T-helper 2 cell (primary cell): ENCODE measurements at places on chromosomes 7 and 10.

GRCh38 chr7:87580636-87581035 lies 20.0 kb downstream of the ABCB1 start:
- no peak for DNase-seq

GRCh38 chr7:47580811-47581331 lies 1.0 kb downstream of the TNS3 start:
- no peak for DNase-seq

DNA sequence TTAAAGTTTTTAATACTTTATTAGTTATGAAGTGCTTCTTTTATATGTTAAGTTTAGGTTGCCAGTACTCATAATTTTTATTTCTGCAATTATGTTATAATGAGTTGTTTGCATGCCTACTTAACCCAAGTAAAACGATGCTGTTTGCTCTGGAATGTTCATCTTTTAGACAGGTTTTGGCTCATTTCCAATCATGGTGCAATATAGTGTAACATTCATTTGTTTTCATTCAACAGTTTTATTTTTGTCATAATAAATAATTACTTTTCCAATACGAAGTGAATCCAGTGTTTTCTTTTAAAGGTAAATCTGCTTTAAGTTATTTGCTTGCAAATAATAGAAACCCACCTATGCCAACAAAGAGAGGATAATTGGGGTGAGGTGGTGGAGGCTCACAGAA lies 22.1 kb downstream of the ARL5B start:
- DNase-seq = no peak

GRCh38 chr10:77266242-77266641 lies 371.4 kb downstream of the KCNMA1 start:
- DNase-seq = no peak

DNA sequence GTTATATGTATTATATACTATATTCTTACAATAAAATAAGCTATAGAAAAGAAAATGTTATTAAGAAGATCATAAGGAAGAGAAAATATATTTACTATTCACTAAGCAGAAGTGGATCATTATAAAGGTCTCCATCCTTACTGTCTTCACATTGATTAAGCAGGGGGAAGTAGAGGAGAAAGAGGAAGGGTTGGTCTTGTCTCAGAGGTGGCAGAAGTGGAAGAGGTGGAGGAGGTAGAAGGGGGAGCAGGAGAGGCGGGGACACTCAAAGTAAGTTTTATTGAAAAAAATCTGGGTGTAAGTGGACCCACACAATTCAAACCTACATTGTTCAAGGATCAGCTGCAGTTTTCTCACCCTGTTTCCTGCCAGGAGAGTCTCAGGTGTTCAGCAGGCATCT lies 28.9 kb upstream of the ERCC6 start:
- no peak for DNase-seq

DNA sequence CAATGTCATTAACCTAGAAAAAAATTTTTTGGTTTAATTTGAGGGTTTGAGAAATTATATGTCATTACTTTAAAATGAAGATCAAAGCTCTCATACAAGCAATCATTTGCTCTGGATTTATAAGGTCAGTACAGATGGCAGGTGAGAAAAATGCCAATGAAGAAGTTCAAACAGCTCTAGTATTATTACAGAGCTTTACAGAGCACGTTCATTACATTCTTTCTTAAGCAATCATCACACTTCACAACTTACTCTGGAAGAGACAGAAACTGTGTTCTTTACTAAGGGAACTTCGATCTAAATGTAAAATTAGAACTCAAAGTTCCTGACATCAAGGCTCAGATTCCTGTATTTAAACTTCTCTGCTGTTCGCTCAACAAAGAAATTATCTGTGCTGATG lies 153.4 kb downstream of the ATE1 start:
- no peak for DNase-seq

- DNase-seq = no peak
These were observed 14.2 kb upstream of the PRF1 start for GRCh38 chr10:70616761-70617160.

DNA sequence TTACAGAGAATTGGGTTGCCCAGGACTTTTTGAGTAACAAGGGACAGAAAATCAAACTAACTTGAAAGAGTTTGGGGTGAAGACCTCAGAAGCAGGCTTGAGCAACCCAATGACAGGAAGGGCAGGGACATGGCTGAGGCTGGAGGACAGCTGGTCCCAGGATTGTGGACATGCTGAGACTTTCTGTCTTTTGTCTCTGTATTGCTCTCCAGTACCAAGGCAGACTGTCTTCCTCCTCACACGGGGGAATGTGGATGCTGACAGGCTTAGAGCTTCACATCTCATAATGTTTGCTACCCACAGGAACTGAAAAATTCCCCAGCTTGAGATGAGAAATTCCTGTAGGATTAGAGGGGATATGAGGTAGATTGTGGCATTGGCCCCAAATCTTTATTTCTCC lies 229.6 kb downstream of the PHF14 start:
- no peak for DNase-seq

- no peak for DNase-seq
These were observed 19.9 kb upstream of the GPR141 start for GRCh38 chr7:37663693-37664092.

- DNase-seq = no peak
These were observed 95.5 kb upstream of the RNF32 start for GRCh38 chr7:156544919-156545715.

DNA sequence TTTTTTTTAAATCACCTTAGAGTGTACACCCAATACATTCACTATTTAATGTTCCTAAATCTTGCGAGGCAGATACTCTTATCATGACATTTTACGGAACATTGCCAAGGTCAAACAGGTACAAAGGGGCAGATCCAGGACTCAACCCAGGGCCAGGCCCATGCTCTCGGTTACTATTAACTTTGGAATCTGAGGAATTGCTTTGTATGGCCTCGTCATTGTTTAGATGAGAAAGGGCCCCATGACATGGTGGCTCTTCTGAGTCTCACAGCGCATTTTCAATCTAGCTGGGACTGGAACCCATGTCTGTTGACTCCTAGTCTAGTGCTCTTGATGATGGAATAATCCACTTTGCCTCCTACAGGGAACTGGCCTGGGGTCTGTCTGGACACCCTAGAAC lies 59.1 kb downstream of the GATA3 start:
- DNase-seq = no peak

GRCh38 chr10:28967031-28967430 lies 289.7 kb downstream of the BAMBI start:
- DNase-seq = no peak

DNA sequence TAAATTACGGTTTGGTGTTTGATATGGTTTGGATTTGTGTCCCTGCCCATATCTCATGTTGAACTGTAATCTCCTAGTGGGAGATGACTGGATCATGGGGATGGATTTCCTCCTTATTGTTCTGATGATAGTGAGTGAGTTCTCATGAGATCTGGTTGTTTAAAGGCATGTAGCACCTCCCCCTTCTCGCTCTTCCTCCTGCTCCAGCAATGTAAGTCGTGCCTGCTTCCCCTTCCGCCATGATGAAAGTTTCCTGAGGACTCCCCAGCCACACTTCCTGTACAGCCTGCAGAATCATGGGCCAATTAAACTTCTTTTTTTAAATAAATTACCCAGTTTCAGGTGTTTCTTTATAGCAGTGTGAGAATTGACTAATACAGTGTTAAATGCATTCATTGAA lies 116.6 kb downstream of the DOCK4 start:
- no peak for DNase-seq

DNA sequence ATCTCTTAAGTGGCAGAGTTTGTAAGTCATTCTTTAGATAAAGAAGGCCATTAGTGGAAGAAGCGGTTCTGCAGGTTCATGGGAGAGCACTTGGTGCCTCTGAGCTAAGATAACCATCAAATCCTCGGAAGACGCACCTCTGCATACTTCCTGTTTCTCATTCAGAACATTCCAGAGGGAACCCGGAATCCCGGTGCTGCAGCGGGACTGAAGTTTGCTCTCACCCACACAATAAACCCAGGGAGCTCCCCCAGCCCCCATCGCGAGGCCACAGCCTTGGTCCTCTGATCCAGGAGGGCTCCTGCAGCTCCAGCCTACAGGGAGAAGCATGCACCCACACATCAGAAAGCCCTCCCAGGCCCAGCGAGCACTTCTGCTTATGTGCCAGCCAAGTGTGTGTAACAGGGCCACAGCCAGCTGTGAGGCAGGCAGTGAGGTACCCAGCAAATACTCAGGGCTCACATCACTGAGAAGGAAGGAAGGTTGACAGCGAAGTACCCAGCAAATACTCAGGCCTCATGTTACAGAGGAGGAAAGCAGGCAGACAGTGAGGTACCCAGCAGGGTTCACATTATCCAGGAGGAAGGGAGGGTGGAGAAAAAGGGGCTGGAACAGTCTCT lies 142.4 kb downstream of the DIP2C start:
- no peak for DNase-seq

DNA sequence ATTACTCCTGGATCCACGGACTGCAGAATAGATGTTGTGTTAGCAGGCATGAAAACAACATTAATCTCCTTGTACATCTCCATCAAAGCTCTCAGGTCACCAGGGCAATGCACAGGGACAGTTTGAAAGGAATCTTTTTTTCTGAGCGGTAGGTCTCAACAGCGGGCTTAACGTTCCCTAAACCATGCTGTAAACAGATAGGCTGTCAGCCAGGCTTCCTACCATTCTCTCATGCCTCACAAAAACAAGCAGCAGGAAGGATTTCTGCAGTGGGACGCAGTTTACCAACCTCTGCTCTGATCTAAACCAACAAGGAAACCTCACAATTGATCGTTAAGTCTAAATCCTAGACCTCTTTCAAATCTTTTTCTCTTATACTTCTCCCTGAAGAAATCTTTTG lies 50.8 kb downstream of the CNOT4 start:
- DNase-seq = no peak

- no peak for DNase-seq
These were observed 23.0 kb downstream of the GSDME start for GRCh38 chr7:24734306-24734705.

DNA sequence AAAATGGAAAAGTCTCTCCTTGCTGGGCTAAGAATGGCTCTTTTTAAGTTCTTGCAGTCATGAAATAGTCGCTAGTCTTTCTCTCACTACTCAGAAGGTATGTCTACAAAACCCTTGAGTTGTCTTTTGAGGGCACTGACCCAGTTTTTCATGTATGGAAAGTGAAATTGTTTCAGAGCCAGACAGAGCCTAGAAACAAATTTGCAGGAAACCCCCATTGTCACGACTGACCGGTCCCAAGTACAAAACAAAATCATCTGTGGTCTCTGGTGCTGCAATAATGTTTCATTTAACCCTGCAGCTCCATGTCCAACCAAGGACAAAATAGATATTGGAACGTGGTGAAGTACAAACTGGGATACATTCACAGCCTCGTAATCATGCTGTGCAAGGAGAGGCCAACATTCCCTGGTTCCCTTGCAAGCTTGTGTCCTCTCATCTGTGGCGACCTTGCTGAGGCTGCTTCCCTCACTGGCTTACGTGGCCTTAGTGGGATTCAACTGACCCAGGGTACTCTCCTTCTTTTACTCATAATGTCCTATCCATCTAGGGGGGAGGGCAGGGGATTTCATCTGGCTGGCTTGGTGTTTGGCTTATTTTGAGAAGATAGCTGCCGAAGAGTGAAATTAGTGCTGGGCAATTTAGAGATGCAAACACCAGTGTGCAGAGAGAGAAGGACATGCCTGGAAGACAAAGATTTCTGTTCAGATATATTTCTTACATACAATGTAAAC lies 172.5 kb downstream of the IPMK start:
- DNase-seq = no peak

- DNase-seq = no peak
These were observed 43.3 kb downstream of the DIP2C start for GRCh38 chr10:646118-646524.

DNA sequence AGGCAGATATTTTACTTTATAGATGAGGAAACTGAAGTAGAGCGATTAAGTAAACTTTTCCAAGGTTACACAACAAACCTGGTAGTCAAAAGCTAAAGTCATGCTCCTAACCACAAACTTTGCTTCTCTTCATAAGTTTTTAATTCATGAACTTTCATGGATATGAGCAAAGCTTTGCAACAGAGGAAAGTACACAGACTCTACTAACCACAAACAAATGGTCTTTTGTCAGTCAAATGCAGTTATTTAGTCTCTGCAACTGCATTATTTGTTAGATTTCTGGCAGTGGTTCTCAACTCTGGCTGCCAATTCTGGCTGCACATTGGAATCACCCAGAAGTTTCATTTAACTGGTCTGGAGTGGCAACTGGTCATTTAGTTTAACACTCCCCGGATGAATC lies 140.6 kb upstream of the TMEM168 start:
- DNase-seq = no peak

- no peak for DNase-seq
These were observed 700.0 kb upstream of the PCDH15 start for GRCh38 chr10:55500931-55501559.

GRCh38 chr10:6711408-6711841 lies 131.3 kb upstream of the PRKCQ start:
- DNase-seq = no peak

DNA sequence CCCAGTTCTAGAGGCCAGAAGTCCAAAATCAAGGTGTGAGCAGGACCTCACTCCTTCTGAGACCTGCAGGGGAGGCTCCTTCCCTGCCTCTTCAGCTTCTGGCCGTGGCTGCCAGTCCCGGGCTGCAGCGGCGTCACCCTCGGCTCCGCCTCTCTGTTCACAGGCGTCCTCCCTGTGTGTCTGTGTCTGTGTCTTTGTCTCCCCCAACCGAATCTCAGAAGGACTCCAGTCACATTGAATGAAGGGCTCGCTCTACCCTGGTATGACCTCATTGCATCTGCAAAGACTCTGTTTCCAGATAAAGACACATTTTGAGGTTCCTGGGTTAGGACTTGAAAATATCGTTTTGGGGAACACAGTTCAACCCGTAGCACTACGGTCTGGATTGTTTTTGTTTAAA lies 33.1 kb upstream of the GALNT11 start:
- no peak for DNase-seq

DNA sequence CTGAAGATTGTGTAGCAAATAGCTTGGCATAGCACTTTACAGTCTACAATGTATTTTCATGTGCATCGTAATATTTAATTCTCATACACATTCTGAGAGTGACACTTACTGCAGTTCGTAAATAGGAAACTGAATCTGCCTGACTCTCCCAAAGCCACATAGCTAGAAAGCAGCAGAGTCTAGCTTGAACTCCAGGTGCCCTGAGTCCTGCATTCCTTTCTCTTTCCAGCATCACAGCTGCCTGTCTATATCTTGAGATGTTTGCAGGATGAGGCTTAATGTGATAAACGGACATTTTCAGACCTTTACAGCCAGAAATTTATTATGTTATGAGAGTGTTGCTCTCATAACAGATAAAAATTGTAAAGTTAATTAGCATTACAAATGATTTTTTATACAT lies 132.9 kb upstream of the PLXDC2 start:
- DNase-seq = no peak

GRCh38 chr7:37318541-37318940 lies 130.1 kb downstream of the ELMO1 start:
- DNase-seq = no peak

GRCh38 chr7:28121496-28121895 lies 59.1 kb downstream of the JAZF1 start:
- DNase-seq = no peak
